ENCODE measurements at places on chromosomes 16 and 17. TPM values are rescaled to one million over a fixed set of nuclear protein-coding genes. Genes with fewer than 3 reads are reported as not detected.

KRTAP4-5 gene
- not detected for total RNA-seq

TEX19 gene
- 0.60 TPM for total RNA-seq

SDR42E2 gene
- total RNA-seq, result not detected

MAP2K3 gene
- 174 TPM for total RNA-seq

G6PC3 gene
- 171 TPM for total RNA-seq

SCNN1G gene
- total RNA-seq, result 0.13 TPM

TP53TG3 gene
- total RNA-seq, result 0.60 TPM

GNG13 gene
- total RNA-seq, result not detected

MEFV gene
- not detected for total RNA-seq

TBC1D3E gene
- total RNA-seq, result not detected

GGT6 gene
- total RNA-seq, result not detected

TVP23C gene
- 8.9 TPM for total RNA-seq

PER1 gene
- total RNA-seq, result 22.8 TPM

CCL4L2 gene
- not detected for total RNA-seq

KIF2B gene
- total RNA-seq, result not detected

TNFRSF17 gene
- not detected for total RNA-seq

SBK1 gene
- 0.37 TPM for total RNA-seq

CLUH gene
- total RNA-seq, result 116 TPM
